Fibroblast of the conjunctiva (primary cell): ENCODE measurements at places on chromosomes 11 and 22.

DNA sequence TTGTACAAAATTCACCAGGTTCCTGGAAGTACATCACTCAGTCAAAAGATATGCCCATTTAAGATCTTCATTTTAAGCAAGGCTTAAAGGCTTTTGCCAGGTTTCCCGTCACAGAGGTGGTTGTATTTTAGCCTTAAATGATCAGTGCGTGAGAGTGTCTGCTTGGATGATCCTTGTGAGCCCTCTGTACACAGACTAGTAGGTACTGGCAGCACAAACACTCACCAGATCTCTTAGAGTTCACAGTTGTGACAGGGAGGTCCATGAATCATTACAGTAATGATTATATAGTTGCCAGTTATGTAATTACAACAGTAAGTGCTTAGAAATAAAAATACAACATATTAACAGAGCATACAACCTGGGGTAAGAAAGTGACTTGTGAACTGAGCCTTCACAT is 84.2 kb upstream of the SLC25A18 start:
- DNase-seq, result no peak

GRCh38 chr11:86416494-86416893 is 41.8 kb downstream of the CCDC81 start:
- DNase-seq, result no peak

- no peak for DNase-seq
Measured at GRCh38 chr11:91158891-91159537, 936.2 kb upstream of the CHORDC1 start.

DNA sequence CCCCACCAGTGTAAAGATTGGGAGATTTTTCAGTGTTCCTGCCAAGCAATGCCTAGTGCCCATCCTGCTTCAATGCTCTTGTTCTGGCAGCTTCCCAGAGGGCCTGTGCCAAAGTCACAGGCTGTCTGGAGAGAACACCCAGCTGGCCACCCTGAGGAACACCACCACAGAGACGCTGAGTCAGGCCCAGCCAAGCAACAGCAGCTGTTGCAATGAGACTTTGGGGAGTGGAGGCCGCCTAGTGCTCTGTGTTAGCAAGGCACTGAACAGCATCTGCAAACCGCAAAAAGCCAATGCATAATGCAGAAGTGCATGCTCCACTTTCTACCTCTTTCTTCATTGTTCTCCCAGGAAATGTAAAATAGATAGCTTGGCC is 168.1 kb downstream of the NXPE2 start:
- DNase-seq, result no peak

DNA sequence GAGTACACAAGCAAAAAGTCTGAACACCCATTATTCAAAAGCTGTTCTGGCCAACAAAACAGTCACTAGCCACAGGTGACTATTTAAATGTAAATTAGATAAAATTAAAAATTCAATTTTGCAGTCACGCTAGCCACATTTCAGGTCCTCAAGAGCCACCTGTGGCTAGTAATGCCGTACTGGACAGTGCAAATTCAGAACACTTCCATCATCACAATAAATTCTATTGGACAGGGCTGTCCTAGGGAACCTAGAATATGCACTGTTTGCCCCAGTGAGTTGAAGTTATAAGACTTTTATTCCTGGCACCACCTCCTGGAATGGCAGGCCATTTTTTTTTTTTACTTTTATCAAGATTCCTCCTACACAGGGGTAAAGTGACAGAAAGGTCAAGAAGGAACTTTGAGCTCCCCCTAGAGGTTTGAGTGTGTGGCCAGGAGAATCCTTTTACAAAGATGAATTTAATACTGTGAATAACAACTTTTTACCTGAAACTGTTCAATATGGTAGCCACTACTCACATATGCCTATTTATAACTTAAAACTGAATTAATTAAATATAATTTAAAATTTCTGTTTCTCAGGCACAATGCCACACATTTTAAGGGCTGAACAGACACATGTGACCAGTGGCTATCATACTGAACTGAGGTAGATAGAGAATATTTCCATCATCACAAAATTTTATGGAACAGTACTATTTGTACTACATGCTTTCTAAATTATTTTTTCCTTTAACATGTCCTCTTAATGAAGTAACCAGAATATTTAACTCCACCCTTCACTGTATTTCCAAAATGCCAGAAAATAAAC is 6.5 kb downstream of the MSANTD2 start:
- peak; percentile 29 for DNase-seq

GRCh38 chr22:39115570-39115969 is 18.5 kb downstream of the APOBEC3H start:
- no peak for DNase-seq

DNA sequence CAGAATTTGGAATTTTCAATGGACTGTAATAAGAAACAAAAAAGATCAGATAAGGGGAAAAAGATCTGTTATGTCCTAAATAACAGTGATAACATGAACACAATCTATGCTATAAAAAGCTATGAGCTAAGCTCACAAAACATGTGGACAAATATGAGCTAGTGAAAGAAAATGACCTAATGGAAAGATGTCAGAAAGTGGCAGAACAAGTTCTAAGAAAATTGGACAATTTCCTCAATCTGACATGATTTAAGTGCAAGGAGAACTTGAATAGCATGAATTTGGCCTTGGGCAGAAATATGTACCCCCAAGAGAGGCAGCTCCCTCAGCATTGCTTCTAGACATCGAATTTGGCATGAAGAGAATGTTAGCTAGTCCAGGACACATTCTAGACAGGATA is 212.0 kb upstream of the PGR start:
- no peak for DNase-seq

DNA sequence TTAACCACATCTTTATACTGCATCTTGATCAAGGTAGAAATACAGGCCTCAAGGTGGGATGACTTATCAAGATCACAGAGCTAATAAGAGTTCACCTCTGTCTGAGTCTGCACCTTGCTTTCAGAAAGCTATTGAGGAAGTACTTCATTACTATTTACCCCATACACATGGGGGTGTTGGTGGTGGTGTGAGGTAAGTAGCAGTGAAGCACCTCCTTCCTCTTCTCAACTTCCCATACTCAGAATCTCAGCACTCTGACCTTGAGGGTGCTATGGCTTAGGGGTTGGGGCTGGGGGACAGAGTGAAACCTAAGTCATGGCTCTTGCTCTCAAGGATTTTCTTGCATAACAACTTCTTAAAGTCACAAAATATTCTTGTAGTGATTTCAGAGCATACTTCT is 56.9 kb downstream of the ME3 start:
- no peak for DNase-seq
